ENCODE measurements at places on chromosomes 5 and 9. TPM values are rescaled to one million over a fixed set of nuclear protein-coding genes. Genes with fewer than 3 reads are reported as not detected.

DNA sequence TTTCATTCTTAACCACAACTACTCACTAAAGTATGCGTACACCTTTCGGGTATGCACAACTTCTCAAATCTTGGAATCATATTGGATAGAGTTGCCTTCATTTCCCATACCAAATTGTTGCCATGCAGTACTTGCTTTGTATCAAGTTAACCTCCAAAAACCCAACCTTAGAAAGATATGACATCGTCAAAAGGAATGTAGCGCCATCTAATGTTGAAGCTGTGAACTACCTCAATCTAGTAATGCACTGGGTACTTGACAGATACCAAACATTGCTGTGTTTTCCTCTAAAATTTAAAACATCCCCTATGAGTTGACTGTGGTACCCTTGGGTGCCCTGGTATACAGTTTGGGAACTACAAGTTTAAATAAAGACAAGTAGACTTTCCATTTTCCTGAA lies 318.4 kb downstream of the ARL15 start:
- no peak for DNase-seq

The SLC34A3 gene
- total RNA-seq = not detected

- DNase-seq = no peak
Measured at GRCh38 chr5:33287242-33287641, 153.5 kb upstream of the TARS1 start.

The PRLR gene
- 47.1 TPM for total RNA-seq

- no peak for DNase-seq
Measured at GRCh38 chr5:67686746-67687145, 490.1 kb upstream of the CD180 start.

DNA sequence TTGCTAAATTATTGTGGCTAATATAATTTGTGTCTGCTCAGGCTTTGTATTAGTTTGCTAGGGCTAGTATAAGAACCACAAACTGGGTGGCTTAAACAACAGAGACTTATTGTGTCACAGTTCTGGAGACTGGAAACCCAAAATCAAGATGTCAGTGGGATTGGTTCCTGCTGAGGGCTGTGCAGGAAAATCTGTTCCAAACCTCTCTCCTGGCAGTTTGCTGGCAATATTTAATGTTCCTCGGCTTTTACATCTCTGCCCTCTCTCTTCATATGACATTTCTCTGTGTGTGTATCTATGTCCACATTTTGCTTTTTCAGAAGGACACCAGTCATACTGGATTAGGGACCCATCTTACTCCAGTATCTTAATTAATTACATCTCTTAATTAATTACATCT lies 498.8 kb upstream of the CD180 start:
- no peak for DNase-seq

The RASEF gene
- total RNA-seq = 40.7 TPM

- no peak for DNase-seq
Measured at GRCh38 chr9:93595861-93596365, 19.5 kb downstream of the PHF2 start.

The ZFP2 gene
- 0.93 TPM for total RNA-seq

DNA sequence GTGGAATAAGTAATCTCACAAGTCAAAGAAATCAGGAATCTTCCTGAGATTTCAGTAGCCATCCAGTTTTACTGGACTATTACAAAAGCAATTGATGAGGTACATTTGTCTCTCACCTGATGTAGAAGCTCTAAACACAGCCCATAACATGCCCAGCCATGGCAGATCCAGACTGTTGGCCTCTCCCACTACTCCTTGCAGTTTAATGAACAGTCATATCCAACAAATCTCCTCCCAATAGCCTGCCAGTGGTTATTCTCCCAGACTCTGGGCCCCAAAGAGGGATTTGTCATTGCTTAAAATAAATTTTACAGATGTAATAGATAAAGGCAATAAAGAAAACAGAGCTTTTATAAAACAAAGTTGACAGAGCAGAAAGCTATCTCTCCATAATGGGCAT lies 80.8 kb downstream of the ZNF608 start:
- no peak for DNase-seq

- no peak for DNase-seq
Measured at GRCh38 chr5:22372376-22372775, 480.8 kb downstream of the CDH12 start.

The CTSL gene
- 139 TPM for total RNA-seq

DNA sequence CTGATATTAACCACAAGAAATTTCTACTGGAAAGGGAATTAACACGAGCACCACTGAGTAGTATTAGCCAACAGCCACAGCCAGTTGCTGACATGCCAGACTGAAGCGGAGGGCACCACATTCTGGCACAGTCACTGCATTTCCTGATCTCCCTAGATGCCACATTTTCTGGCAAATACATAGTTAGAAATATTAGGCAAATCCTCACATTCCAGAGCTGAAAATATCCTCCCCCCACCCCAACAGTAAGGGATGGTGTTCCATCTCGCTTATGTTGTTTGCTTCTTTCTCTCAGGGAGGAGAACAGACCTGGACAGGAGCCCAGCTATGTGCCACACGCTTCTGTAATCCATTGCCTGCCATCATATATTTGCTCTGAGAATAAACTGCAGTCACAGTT lies 32.8 kb upstream of the MCTP1 start:
- DNase-seq = no peak

DNA sequence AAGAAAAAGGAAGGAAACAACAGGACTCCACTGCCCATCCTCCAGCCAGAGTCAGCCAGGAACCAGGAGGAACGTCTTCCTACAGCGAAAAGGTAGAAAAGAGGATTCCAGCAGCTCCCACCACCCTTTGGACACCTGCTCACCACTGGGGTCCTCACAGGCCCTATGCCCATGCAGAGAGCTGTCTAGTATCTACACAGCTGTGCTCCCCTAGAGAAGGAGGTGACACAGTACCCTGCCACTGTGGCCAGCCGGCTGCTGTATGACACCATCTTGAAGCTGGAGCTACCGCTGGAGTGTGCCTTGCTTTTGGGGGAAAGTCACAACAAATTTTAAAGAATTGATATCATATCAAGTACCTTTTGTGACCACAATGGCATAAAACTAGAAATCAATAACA lies 92.6 kb downstream of the GTF3C4 start:
- no peak for DNase-seq

The PPIC gene
- total RNA-seq = 50.8 TPM

GRCh38 chr5:177546258-177546741 lies 8.1 kb downstream of the FAM193B start:
- no peak for DNase-seq

GRCh38 chr5:170131235-170131634 lies 25.5 kb downstream of the FOXI1 start:
- no peak for DNase-seq

Measured in mucosa of descending colon (tissue), 3 donors.